ENCODE measurements at places on chromosomes 6 and 20.

- peak; percentile 92 for DNase-seq
Measured at GRCh38 chr6:125102891-125103290, 50.7 kb upstream of the TPD52L1 start.

- no peak for DNase-seq
Measured at GRCh38 chr6:144449218-144449617, 164.1 kb downstream of the UTRN start.

DNA sequence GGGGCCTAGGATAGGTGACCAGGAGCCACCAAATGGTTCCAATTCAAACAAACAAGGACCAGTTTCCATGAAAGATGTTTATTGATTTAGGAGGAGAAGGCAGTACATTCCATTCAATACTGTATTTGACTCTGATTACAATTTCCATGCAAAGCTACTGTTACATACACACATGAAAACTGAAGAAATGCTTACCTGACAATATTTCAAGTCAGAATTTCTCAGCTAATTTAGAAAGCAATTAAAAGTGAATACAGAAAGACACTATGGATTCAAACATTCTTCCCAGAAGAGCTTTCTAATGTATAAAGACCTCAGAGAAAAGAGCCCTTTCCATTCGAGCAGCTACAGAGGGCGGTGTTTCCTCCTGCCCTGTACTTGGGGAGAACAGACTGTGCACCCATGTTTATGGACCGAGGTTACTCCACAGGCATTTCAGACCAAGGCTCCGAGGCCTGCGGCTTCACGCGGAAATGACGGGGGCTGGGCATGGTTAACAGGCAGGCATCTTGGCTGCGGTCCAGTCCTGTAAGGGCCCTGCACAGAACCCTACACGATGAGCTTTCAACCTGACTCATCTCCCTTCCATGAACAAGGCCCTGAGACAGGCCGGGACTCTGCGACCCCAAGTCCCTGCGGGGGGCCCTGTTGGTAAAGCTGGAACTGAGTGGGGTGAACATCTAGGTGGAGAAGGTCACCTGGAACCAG is 25.7 kb upstream of the TCFL5 start:
- peak; percentile 99 for DNase-seq

DNA sequence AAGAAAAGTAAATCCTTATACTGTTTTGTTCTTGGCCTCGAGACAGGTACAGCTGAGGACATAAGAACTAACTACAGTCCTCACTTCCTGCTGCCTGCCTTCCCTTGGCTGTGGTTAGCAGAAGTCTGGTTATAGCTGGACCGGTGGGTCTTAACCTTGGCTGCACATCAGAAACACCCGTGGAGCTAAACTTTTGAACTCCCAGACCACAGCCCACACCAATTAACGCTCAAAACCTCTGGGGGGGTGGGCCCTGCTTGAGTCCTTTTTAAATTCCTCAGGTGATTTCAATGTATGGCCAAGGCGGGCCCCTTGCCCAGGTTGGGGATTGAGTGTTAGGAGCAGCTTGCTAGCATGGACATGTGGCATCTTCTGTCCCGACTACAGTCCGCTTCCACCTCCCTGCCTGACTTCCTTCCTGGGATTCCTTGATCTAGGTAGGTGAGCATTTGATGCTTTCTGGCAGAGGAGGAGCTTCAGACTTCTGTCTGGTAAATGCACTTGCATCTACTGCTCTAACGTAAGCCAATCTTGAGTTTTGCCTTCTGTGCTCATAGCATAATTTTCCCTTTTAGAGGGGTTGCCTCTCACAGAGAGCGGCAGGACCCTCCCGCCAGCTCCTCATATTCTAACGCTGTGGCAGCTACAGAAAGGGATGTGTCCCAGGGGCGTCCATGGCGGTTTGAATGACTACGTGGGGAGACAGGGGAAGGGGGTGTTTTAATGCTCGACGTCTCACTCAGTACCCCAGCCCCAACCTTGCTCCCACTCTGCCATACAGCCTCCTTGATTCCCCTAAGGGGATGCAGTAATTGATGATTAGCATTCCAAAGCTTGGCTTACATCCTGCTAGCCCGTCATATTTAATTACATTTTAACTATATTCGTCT is 390.1 kb downstream of the ZFAND3 start:
- DNase-seq, result peak; percentile 70

- peak; percentile 92 for DNase-seq
Measured at GRCh38 chr20:11178946-11179654, 505.3 kb upstream of the JAG1 start.

- peak; percentile 58 for DNase-seq
Measured at GRCh38 chr6:152206072-152206818, 398.8 kb downstream of the ESR1 start.

DNA sequence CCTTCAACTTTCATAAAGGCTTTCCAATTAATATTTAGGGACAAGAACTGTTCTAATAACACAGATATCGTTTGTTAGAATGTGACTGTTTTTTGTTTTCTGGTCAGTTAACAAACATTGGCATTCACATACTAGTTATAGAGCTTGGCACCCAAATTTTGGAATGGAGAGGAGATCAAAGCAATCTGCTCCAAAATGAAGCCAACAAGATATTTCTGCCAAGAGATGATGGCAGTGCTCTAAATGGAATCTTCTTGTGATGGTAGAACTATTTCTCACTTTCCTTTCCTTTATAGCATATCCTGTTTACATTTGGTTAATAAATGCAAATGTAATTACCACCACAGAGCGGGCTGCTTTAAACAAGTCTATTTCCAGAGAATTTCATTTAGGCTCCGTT is 208.3 kb upstream of the RIMS1 start:
- no peak for DNase-seq

GRCh38 chr20:34571753-34572152 is 13.2 kb downstream of the MAP1LC3A start:
- no peak for DNase-seq

DNA sequence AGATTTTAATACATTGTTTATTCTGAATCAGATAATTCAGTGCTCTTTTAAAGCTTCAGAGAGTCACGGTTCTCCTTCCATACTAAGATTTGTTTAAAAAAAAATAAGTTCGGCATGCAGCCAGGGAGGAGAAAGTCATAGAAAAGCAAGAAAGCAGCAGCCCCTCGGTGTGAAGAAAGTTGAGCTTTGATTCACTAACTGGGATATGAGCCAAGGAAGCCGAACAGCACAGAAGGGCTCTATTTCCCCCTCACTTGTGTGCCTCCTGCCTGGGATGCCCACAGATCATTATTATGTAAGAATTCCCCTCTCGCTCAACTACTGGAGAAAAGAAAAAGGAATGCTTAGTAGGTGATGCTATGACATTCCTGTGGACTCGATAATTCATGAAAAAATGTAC is 69.3 kb upstream of the SYNJ2 start:
- DNase-seq, result peak; percentile 96

DNA sequence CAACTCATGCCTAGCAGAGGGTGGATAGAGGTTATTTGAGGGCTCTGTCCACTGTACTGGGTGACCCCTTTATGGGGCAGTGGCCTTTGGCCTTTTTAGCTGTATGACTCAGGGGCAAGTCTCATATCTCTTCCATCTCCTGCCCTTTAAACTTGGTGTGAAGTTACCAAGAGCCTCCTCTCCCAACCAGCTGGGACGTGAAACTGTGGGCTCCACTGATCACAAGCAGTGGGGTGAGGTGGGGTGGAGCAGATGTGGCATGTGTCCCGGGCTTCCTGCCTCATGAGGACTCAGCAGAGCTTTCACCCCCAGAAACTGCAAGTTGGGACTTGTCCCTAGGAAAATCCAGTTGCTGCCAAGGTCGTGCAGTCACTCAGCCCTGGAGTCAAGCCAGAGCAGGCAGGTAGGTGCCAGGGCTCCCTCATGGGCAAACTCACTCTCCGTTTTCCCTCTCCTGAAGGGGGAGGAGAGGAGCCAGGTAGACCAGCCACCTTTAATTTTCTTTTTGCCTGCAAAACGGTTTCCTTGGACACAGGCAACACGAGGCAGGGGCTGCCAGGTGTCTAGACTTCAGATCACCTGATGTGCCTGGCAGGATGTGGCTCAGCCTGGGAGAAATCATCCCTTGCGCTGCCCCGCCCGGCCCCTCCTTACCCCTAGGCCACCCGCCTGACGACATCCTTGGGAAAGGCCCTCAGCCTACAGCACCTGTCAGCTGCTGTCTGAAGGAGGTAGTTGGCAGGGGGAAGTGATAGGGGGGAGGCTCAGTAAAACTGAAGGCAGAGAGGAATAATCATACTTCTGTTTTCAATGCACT is 4.0 kb downstream of the CDKN1A start:
- peak; percentile 31 for DNase-seq

- peak; percentile 71 for DNase-seq
Measured at GRCh38 chr6:128882991-128883611, at the start of gene LAMA2. Gene LAMA2, plus strand, starts transcription at chr6:128883138. Its CDS starts 108 bp downstream, at chr6:128883246.

- no peak for DNase-seq
Measured at GRCh38 chr6:42021847-42022754, 28.2 kb upstream of the TAF8 start.

DNA sequence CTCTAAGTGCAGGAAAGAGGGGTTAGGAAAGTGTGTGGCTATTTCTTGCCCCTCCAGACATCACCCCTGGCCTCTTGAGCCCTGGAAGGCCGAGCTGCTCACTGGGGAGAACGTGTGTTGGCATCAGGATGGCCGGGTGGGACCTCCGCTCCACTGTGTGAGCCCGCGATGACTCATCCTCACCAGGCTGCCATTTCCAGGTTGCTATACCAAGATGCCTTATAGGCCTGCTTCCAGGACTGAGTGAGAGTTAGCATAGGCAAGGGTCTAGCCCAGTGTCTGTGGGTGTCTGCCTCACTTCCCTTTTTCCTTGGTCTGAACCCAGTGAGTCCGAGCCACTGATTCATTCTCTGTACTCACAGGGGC is 105.0 kb downstream of the MRPL14 start:
- no peak for DNase-seq

DNA sequence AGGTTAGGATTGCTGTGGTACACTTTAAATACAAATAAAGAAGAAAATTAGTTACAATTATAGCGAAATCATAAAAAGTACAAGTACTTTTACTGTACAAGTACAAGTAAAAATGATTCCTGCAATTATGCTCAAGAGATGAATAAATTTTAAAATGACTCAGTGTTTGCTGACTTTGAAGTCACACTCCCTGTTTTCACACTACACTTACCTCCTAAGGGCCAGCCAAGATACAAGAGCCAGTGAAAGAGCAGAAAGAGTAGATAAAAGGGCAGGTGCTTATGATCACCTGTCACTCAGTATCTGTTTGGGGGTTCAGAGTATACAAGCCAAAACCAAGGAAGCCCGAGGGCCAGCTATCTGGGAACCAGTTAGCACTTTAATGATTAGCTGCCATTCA is 41.0 kb upstream of the COL21A1 start:
- no peak for DNase-seq

DNA sequence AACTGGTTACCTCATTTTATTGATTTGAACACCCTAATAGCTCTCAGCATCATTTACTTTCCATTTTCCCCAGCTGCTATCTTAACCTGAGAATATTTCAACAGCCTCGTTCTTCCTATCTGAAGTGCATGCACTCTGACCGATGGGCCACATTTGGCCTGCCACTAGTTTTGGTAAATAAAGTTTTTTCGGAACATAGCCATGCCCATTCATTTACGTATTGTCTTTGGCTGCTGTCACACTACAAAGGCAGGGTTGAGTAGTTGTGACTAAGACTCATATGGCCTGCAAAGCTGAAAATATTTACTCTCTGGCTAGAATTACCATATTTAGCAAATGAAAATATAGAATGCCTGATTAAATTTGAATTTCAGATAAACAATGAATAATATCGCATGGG is 10.8 kb downstream of the ADGRF4 start:
- DNase-seq, result no peak

- peak; percentile 27 for DNase-seq
Measured at GRCh38 chr6:37323580-37323979, 30.2 kb upstream of the RNF8 start.

DNA sequence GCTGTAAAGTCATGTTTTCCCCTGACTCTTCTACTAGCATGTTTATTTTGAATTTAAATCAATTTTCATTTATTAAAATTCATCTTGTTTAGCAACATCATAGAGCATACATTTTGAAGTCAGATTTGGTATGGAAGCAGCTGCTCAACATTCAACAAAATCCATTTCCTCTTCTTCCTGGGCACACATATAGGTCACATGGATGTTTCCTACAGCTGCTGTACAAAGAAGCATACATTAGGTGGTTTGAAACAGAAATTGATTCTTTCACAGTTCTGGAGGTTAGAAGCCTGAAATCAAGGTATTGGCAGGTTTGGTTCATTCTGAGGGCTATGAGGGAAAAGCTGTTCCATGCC is 495.2 kb downstream of the RFPL4B start:
- DNase-seq, result no peak

GRCh38 chr6:28134015-28134414 is 7.7 kb upstream of the ZKSCAN8 start:
- DNase-seq, result peak; percentile 50

DNA sequence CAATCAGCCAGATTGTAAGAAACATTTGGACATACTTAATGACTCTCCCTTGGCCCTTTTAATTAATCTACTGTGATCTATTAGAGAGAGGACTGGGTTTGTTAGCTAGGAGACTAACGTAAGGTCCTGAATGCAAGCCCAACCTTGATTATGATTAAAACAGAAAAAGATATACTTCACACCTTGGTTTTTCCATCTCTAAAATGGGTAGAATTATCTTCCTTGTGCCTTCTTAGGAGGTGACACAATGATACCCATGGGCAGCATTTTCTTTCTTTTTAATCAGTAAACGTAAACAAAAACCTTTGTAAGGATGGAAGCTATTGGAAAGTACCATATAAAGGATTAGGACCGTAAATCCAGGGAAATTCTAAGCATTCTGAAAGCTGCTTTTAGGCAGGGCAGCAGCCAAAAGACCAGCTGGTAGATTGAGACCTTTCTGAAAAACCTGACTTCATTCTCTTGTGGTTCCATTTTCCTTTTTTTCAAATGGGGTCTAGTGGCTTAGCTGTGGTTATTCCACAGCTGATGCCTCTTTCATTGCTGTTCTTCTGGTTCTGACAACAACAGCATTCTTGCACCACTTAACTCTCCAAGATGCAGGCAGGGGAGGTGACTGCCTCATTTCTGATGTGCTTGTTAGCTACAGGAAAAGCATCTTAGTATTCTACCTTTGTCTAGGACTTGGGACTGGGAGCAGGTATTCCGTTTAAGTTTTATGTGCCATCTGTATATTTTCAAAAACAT is 27.4 kb downstream of the RREB1 start:
- no peak for DNase-seq

GRCh38 chr6:38498805-38499445 is 140.8 kb downstream of the BTBD9 start:
- no peak for DNase-seq

GRCh38 chr6:14025160-14025559 is 92.4 kb upstream of the CD83 start:
- no peak for DNase-seq

- DNase-seq, result no peak
Measured at GRCh38 chr20:37413379-37413778, 67.4 kb downstream of the SRC start.

- no peak for DNase-seq
Measured at GRCh38 chr6:44481056-44481455, 93.5 kb downstream of the CDC5L start.

GRCh38 chr20:24368253-24368652 is 101.2 kb upstream of the SYNDIG1 start:
- no peak for DNase-seq

Measured in iris pigment epithelial cell (primary cell).